Activated naive CD4-positive, alpha-beta T cell (primary cell): ENCODE measurements at places on chromosomes 12 and 14.

DNA sequence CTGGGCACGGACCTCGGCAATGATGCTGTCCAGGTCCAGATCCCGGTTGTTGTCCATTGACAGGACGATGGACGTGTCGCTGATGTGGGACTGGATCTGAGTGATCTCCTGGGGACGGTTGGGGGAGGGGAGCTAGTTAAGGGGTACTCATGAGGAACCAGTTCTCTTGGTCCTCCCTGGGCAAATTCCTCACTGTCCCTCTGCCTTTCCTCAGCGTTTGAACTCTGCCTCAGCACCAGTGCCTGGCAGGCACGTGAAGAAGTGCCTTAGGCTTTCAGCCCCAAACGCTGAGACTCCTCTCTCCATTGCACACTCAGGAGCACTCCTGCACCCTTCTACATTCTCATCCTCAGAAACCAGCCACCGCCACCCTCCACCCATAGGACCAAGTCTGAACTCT lies 9.7 kb downstream of the KRT72 start:
- DNase-seq, result no peak

DNA sequence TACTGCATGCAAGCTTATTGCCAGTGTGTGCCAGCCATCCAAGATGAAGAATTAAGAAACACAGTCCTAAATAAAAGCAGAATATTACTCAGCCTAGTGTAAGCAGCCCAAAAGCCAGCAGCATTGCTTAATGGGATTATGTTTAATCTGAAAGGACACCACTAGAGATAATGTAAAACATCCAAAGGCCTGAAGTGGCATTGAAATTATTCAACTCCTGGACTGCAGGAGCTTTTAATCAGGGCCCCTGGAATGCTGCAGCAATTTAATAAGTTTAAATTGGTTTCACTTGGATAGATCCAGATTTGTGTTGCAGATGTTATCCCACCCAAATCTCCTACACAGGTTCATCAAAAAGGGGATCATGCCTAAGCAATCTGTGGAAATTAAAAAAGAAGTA lies 193.0 kb downstream of the C12orf50 start:
- DNase-seq, result no peak

- DNase-seq, result no peak
These were observed 99.8 kb downstream of the BORCS5 start for GRCh38 chr12:12456637-12457036.

DNA sequence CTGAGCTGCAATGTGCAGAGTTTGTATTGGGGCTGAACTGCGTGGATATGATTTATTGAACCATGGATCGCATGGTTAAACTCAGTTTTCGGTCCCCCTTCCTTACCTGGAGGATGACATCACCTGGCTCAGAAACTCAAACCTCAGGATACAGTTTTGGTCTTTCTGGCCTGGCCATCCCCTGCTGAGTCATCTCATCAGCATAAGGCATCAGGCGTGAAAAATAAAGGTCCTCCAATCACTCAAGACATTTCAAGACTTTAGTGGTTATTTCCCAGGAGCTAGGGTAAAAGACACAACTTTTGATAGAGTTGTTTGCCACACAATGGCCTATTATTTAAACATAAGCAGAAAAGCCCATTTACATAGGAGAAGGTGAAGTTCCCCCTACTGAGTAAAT lies 631.1 kb upstream of the TMEM132C start:
- DNase-seq, result no peak

DNA sequence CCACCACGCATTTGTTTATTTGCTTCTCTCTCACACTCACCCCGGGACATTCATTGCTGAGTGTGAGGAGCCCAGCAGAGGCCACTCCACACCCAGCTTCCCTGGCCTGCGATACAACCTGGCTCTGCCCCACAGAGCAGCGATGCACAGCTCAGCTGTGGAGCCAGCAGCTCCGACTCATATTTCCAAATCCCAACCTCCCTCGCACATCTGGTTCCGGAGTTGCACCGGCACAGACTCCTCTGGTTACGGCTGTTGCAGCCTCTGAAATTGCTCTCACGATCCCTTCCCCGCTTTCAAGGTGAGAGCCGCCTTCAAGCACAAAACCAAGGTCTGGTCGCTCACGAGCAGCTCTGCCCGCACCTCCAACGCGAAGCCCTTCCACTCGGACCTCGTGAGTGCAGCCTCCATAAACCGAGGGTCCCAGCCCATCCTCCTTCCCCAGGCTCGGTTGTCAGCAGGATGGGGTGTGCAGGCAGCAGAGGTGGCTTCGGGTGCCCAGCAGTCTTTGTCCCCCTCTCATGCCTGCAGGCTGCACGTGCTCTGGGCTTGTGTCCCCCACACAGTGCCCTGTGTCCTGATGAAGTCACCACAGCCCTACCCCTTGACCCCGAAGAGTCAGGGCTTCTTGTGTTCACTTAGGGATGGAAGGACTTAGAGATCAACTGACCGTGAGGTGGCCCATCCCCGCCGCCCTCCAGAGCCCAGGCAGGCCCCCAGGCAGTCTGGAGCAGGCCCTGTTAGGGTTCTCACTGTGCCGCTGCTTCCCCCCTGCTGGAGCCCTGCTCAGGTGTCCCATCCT lies 184.3 kb downstream of the ADGRD1 start:
- no peak for DNase-seq

DNA sequence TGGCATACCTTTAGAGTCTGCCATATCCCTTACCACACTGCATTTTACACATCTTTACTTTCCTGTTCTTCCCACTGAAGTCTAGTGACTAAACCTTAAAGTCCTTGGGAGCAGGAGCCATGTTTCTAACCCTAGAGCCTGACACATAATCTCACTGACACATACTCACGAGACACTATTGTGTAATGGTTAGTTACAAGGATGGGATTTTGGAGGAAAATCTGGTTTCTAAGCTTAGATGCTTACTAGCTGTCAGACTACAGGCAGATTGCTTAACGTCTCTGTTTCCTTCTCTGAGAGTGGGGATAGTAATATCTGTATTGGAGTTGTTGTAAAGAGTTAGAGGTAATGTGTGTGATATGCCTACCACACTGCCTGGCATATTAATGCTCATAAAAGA lies 6.2 kb upstream of the DYRK4 start:
- DNase-seq, result no peak

DNA sequence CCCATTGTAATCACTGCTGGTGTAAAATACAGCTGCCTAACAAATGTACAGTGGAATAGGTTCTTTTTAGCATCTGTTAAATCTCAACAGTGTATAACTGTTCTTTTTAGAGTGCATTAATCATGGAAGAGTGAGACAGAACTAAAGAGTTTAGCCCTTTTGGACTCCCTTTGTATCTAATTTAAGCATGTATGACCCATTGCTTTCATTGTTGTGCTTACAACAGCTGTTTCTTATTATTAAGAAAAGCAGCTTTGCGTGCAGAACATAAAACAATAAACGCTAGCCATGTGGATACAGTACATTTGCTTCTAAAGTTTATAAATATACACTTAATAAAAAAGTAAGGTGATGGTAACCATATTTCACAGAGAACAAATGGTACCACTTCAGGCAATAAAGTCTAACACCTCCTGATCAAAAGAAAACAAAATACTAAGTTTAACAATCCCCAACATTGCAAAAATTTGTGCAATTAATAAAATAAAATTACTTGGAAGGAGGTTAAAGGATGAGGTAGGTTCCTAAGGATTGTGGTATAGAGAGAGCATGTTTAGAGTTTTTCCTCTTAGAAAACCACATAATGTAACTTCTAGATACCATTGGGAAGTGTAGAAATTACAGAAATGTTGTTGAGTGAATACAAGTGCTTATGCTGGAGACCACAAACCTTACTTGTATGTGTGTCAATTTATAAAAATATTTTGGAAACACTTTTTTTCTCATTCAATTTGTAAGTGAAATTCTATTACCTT lies 448.7 kb downstream of the SLC6A15 start:
- DNase-seq, result no peak

- DNase-seq, result no peak
These were observed 9.4 kb downstream of the DHX37 start for GRCh38 chr12:124979568-124979967.

- no peak for DNase-seq
These were observed 50.8 kb downstream of the KCNA1 start for GRCh38 chr12:4960547-4960946.

- no peak for DNase-seq
These were observed 530.0 kb downstream of the BCL11B start for GRCh38 chr14:98742001-98742400.

- DNase-seq, result no peak
These were observed 9.3 kb downstream of the EML1 start for GRCh38 chr14:99802301-99803105.

- peak; percentile 23 for DNase-seq
These were observed 2.1 kb downstream of the MYL6 start for GRCh38 chr12:56160193-56160763.

GRCh38 chr12:57621497-57622292 lies 10.5 kb downstream of the ARHGEF25 start:
- DNase-seq, result peak; percentile 26

GRCh38 chr14:83491091-83491490 lies 1957.4 kb upstream of the SEL1L start:
- no peak for DNase-seq

DNA sequence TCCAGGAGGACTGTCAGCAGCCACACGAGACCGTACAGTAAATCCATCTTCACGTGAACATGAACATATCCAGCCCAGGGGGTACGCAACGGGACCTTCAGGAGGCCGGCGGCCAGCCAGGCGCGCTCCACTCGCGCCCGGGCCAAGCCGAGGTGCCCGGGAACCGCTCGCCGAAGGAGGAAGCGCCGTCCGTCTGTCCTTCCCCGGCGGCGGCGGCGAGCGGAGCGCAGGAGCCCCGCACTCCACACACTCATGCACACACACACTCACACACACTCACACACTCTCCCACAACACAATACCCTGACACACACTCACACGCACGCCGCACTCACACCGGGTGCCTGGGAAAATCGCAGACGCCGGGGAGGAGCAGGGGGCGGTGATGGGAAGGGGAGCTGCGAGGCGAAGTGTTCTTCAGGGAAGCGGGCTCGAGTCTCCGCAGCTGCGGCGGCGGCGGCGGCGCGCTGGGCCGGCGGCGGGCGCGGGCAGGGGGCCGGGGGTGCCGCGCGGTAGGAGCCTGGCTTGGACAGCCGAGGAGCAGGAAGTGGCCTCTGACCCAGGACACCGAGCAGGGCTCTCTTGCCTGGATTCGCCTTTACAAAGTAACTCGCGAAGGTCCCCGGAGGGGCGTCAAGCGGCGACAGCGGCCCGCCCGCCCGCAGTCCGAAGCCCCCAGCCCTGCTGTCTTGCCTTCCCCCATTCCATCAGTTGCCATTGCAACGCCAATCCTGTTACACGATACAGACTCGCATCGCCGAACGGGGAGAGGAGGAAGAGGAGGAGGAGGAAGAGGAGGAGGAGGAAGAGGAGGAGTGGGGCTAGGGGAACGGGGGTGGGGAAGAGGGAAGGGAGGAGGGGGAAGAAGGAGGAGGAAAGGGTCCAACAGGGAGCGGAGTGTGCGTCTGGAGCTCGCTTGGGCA lies 601 bp downstream of the MDGA2 start:
- DNase-seq, result no peak

GRCh38 chr12:53208435-53208834 lies 1.4 kb upstream of the ITGB7 start:
- DNase-seq, result no peak

DNA sequence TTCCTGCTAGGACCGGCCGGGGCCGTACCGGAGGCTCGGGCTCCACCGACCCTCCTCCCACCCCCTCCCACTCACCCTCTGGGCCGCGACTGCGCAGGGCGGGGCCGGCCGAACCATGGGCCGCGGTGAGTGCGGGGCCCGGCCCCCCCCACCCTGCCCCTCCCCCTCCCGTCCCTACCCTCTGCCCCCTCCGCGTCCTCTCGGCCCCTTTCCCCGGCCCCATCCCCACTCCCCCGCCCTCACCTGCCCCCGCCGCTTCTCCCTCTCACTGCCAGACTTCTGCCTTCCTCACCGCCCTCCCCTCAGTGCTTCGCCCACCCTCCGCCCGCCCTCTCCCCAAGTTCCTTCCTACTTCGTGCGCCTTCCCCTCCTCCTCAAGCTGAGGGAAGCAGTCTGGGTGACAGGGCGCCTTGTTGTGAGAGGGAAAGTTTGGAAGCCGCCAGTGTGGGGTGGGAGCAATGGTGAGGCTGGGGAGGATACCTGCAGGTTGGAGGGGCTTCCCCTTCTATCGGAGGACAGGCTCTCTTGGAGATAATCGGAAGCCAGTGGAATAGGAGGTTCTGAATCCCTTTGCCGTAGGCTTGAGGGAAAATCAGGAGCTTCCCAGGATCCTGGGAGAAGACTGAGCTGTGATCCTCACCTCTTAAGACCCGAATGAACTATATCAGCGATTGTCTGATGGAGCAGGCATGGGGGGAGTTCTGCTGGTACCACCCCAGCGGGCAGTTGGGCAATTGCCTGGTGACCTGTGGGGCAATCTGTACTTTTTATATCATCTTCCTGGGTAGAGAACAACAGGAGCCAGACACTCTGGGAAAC lies 472 bp downstream of the MBD6 start:
- DNase-seq, result no peak

- DNase-seq, result no peak
These were observed 229.5 kb downstream of the IPO8 start for GRCh38 chr12:30466093-30466585.

- no peak for DNase-seq
These were observed 25.3 kb upstream of the CLMN start for GRCh38 chr14:95345032-95345431.

DNA sequence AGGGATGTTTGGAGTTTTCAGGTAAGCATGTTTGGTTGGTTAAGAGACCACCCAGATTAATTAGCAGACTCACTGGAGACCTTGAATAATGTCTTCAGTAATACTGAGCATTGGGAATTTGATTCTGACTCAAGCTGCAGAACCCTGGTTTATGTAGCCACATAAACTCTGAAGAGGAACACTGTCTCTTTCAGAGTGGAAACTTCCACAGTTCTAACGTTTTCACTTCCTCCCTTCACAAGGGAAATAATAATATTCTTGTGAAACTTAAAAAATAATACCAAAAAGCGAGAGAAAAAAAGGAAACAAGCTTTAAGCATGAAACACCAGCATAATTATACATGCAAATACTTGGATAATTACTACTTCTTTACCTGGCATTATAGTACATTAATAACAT lies 40.0 kb upstream of the ST8SIA1 start:
- no peak for DNase-seq

DNA sequence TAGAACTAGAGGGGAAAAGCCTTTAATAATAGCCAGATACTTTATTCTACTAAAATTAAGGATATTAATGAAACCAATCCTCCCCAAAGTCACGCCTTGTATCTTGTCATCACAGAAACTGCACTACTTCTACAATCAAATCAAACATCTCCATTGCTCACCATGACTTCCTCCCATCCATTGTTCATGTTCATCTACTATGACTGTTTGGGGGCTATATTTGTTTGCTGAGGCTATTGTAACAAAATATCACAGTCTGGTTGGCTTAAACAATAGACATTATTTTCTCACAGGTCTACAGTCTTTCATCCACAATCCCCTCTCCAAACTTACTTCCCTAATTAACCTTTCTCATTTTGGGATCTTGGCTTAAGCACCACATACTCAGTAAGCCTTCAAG lies 193.6 kb upstream of the FSCB start:
- DNase-seq, result no peak
